ENCODE measurements at places on chromosomes 12 and 14. TPM values are rescaled to one million over a fixed set of nuclear protein-coding genes. Genes with fewer than 3 reads are reported as not detected.

GRCh38 chr12:117189725-117190209 lies 503 bp downstream of the FBXO21 start:
- peak; percentile 52 for DNase-seq

DNA sequence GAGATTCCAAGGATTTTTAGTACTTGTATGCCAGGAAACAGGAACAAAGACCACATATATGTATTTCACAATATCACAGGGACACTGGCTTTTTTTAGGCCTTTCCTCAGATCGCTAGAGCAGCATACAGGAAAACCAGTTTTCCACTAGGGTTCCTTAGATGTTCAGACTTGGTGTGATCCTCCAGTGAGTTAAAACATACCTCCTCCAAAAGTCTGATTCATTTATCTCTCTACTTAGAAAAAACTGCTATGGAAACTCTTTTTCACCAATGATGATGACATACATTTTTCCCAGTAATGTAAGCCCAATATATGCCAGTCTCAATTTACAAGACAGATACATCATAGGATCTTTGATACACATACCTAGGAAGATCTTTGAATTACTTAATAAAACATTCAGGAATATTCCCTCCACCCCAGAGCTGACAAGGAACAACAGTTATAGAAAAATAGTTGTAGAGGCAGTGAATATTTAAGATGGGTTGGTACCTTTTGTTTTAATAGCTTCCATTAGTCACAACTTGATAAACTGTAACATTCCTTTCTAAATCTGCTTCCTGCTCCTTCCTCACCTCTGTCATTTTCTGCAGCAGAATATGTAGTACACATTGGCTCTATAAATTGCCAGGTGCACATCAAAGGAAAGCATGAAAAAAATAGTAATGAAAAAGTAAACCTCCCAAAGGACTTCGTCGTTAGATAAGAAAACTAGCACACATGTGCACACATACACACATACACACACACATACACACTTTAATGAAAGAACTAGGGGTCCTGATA lies 27.5 kb downstream of the BCAT1 start:
- no peak for DNase-seq

DNA sequence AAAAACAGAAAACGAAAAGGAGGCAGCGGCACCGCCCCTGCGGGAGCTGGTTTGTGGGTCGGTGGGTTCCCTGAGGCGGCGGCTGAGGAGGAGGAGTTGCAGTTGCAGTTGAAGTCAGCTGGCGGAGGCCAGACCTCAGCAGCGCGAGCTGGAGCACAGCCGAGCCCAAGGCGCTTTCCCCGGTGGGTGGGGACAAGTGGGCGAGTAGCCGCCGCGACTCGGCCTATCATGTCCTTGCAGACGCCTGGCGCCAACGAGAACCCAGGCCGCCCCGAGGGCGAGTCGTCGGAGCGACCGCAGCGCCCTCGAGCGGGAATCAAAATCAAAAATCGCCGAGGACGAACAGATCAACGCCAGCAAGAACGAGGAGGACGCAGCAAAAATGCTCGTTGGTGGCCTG lies 12.7 kb upstream of the CLEC1A start:
- no peak for DNase-seq

The HCAR3 gene
- total RNA-seq: not detected

The SLCO1B1 gene
- total RNA-seq: not detected

GRCh38 chr14:32587461-32587860 lies 258.4 kb downstream of the AKAP6 start:
- DNase-seq: no peak

The INF2 gene
- total RNA-seq: 287 TPM

The RERG gene
- 11.4 TPM for total RNA-seq

The SMIM41 gene
- total RNA-seq: 1.4 TPM

The OR6C2 gene
- total RNA-seq: not detected

DNA sequence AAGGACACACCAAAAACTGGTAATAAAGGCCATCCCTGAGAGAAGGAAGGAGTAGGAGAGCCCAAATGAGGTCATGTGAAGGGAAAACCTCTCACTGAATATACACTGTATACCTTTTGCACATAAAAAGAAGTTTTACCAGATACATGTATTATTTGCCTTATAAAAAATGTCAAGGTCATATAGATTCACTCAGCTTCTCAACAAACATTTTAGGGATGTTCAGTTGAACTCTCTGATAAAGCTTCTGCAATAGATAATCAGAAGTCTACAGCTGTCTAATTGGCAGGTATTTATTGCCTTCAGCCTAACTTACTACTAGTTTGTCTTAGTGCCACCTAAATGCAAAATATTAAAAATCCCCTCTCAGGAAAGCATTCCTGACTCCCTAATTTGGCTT lies 8.7 kb downstream of the SLC11A2 start:
- DNase-seq: no peak

DNA sequence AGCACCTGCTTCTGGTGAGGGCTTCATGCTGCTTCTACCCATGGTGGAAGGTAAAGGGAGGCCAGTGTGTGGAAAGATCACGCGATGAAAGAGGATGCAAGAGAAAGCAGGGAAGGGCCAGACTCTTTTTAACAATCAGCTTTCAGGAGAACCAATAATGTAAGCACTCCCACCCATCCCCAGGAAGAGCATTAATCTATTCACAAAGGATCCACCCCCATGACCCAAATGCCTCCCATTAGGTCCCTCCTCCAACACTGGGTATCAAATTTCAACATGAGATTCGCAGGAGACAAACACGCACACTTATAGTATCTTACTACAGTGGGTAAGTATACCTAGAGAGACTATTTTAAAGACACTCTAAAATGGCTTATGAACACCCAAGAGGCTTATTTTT lies 80.5 kb upstream of the TMCC3 start:
- no peak for DNase-seq

DNA sequence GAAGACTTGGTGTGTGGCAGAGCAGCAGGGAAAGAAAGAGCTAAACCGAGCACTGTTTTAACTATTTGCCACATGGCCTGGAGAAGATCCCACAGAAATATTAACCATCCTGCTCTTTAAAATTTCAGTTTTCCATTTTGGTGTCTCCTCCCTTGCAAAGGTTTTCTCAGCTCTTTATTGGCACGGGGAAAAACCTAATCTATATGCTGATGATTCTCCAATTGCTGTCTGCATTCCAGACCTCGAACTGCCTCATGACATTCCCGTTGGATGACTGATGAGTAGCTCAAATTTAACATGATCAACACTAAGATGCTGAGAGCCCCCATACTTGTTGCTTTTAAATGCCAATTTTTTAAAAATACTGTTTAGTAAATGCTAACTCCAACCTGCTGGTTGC lies 115.0 kb downstream of the EMP1 start:
- no peak for DNase-seq

DNA sequence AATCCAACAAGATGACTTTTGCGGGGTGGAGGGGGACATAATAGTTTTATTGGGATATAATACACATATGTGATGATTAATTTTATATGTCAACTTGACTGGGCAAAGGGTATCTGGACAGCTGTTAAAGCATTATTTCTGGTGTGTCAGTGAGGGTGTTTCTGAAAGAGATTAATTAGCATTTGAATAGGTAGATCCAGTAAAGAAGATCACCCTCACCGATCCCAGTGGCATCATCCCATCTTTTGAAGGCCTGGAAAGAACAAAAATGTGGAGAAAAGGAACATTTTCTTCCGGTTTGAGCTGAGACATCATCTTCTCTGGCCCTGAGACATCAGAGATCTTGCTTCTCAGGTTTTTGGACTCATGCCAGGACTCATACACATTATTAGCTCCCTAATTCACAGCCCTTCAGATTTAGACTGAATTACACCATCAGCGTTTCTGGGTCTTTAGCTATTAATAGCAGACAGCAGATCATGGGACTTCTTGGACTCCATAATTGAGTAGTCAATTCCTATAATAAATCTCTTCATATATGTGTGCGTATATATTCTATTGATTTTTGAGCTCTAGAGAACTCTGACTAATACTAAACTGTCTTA lies 283.6 kb downstream of the PCNX1 start:
- DNase-seq: no peak

The PARP2 gene
- total RNA-seq: 13.0 TPM

The AVPR1A gene
- 0.80 TPM for total RNA-seq

GRCh38 chr14:21077672-21078071 lies 7.6 kb downstream of the ARHGEF40 start:
- no peak for DNase-seq

- DNase-seq: peak; percentile 53
Measured at GRCh38 chr14:67533754-67534085, 630 bp downstream of the PLEKHH1 start.

DNA sequence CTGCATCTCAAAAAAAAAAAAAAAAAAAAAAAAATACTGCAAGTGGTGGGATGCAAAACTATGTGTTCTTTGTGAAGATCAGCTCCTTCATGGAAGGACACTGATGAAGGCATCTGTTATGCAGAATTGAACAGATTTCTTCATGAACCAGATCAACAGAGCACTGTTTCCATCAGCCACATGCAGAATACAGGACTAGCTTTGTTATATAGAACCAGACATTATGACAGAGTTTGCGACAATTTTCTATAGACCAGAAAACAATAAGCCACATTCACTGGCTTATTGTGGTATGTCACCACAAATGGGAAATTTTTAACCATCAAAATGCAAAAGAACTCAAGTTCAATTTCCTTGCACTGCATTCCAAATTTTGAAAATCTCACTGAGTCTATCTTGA lies 34.7 kb downstream of the CIT start:
- no peak for DNase-seq

The MYO1H gene
- not detected for total RNA-seq

- peak; percentile 78 for DNase-seq
Measured at GRCh38 chr12:55675666-55676065, 32.0 kb downstream of the ITGA7 start.

The FOXN4 gene
- total RNA-seq: not detected

The TAS2R20 gene
- total RNA-seq: 3.5 TPM

GRCh38 chr12:124713436-124714082 lies 146.1 kb upstream of the NCOR2 start:
- DNase-seq: peak; percentile 30

DNA sequence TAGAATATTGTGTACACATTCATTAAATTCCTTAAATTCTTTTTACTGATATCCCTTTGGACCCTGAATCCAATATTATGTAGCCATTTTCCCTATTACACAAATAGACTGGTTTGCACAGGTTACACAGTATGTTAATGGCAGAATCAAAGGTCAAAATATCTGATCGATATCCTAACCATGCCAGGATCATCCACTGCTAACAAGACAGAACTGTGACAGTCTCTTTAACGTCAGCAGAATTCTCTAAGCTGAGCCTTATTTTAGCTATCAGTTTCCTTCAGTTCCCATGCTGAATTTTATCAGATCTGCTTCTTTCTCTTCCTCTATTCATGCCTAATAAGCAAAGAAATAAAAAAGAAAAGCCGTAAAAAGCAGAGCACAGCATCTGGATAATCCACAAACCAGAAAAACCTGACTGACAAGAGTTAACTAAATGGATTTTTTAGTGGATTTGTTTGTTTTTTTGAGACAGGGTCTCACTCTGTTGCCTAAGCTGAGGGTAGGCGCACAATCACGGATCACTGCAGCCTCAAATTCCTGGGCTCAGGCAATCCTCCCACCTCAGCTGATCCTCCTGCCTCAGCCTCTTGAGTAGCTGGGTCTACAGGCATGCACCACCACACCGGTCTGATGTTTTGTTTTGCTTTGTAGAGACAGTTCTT lies 130.4 kb downstream of the PAWR start:
- DNase-seq: no peak

DNA sequence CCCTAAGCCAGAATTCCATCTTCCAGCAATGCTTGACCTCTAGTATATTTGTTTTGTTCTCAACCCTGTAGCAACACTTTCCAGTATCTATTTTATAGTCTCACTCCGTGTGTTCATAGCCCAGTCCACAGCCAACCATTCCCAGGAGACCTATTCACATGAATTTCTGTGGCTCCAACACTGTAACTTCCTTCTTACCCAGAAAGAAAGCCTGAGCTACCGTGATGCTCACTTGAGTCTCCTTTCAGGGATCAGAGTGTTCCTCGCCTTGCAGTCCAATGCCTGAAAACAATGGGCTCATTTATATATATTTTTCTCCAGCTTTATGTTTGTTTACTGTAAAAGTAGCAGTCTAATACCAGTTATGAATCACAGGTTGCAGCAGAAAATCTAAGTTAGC lies 645.0 kb upstream of the NOVA1 start:
- DNase-seq: no peak

DNA sequence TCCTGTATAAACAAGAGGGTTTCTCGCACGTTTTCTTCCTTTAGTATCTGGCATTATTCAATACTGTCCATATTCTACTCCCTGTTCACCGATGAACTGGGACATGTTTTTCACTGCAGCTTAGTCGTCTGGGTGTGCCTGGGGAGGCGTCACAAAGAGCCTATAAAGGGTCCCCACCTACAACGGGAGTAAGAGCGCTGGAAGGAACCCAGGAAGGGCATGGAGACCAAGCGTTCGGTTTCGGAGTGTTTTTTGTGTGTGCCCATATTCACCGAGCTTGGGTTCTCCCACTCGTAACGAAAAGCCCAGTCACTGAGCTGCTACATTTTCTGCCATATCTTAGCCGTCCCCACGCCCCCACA lies 592 bp upstream of the USP15 start:
- DNase-seq: no peak

GRCh38 chr12:4144676-4145075 lies 128.9 kb upstream of the CCND2 start:
- no peak for DNase-seq

- DNase-seq: peak; percentile 60
Measured at GRCh38 chr14:61533513-61534255, 161.6 kb upstream of the HIF1A start.

DNA sequence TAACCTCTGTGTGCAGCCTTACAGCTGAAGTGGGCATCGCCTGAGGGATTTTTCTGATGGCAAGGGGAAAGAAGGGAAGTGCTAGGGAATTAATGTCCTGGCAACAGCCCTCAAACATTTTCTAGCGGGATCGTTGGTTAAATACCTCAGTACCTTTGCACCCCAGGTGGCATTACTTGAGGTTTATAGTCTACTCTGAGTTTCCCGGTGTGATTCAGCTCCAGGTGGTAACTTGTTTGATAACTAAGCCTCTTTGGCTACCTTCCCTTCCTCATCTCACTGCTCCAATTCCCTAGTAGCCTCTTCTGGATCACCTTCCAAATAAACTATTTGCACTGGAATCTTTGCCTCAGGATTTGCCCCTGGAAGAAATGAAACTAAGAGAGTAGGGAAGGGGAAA lies 237.0 kb upstream of the SSTR1 start:
- no peak for DNase-seq

DNA sequence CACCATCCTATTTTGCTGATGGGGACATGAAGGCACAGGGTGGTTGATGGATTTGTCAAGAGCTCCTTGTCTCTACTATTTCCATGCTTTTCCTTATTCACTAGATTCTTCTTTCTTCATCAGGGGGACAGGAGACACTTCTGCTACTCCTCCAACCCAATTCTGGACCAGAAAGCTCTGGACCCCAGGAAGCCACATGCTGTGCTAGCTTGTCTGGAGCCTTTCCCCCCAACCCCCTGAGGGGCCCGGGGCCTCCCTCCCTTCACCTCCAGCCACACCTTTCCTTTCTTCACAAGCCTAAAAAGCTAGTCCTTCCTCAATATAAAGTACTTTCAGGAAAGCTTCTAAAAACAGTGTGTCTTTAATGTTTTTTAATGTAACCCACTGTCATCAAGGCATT lies 75.1 kb upstream of the CAPRIN2 start:
- DNase-seq: no peak

GRCh38 chr12:109738878-109739665 lies 25.4 kb downstream of the FAM222A start:
- no peak for DNase-seq

- no peak for DNase-seq
Measured at GRCh38 chr14:91383439-91383838, 34.2 kb downstream of the CCDC88C start.

The SLC8A3 gene
- 4.1 TPM for total RNA-seq

All from Peyer's patch (tissue), 4 donors.